ENCODE measurements at places on chromosomes 2 and 18.

- no peak for DNase-seq
Observed at GRCh38 chr2:134621939-134622705, 96.7 kb downstream of the TMEM163 start.

DNA sequence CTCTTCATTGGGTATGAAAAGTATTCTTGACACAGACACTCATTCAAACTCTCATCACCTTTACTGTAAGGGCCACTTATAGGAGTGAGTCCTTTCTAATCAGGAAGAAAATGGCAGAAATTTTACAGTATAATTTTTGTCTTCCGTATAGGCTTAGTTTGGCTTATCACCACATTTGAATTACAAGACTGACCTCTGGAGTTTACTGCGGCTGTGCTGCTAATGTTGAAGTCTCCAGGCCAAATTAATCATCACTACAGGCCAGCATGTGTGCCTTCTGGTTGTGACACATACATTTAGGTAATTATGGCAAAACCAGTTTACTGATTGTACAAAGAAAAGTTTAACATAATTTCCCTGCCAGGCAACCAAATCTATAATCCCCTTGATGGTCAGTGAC, 753.6 kb upstream of the GCFC2 start:
- DNase-seq, result no peak

DNA sequence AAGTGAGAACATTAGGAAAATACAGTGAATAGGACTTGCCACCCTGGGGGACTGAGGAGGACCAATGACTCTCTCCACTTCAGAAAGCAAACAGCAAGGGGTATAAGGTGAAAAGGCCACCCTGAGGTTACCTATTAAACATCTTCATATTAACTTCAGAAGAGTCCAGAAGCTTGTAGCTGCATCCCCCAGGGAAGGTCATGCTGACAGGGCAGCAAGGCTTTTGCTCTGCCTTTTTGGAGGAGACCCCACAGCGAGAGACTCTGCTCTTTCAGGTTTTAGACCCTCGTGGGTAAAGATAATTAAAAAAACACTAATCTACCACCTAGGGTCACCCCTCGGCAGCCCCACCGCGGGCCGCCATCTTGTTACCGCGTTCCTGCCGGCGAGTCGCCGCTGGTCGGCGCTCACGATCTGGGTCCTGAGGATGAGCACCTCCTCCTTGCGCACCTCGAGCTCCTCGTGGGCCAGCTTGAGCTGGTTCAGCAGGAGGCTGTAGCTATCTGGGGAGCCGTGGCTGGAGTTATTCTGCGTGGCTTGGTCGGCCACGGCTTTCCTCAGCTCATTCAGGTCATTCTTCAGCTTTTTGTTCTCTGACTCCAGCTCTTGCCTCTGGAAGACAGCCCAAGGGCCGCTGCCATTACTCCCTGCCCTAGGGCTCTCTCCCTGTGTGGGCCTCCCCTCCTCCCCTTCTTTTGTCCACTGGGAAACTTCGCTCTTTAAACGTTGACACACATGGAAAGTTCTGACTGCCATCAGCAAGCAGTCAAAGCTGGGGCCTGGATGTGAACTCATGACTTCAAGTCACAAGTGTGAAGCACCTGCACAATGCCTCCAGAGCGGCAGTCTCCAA, 50.7 kb upstream of the ACAA2 start:
- no peak for DNase-seq

DNA sequence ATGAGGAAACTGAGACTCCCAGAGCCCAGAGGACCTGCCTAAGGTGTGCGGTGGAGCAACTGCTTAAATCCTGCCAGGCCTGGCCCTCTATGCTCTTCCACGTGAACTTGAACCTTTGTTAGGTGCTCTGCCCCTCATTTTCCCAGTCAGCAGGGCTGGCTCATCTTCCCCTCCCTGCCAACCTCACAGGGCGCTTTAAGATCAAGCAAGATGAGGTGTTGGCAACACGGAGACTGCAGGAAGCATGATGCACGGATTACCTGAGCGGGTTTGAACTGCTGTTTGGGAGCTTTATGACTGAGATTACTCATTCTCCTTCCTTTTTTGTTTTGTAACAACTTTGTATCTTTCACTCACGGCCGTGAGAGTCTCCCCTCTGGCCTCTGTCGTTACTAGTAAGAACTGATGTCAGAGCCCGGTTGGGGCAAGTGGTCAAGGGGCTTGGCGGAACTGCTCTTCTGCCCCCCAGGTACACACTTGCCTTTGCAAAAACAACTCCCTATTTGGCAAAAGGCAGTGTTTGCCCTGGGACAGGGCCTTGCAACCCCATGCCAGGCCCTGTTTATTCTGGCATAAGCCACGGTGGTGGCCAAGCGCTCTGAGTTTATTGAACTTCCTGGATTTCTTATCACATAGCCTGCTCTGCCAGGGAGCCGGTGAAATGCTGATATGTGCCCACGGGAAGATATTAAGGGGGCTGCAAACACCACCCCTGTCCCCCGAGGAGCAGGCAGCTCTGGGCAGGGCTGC, 127.8 kb downstream of the INHBB start:
- DNase-seq, result no peak

DNA sequence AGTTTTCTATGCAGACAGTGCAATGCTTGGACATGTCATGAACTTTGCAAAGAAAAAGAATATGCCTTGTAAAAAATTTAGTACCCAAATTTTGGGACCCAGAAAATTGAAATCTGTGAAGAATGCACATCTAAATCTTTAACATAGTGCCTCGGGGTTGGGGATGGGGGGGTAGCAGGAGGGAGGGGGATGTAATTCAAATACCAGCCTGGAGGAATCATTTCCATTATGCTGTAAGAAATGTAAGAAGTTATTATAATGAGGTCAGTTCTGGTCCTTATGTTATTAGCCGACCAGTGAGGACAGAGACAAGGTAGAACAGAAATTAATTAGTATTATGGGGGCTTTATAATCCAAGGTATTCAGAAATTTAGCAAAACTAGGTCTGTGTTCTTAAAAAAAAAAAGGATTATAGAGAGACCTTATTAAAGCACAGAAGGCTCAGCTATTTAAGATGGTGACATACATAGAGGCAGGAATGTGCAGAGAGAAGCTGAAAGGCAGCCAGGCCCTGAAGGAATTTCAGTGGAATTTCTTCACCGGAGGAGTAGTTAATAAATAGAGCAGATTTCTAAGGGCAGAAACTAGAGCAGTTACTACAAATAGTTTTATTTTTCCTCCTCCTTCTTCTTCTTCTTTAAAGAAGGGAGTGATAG, 89.0 kb upstream of the RBMS1 start:
- no peak for DNase-seq

DNA sequence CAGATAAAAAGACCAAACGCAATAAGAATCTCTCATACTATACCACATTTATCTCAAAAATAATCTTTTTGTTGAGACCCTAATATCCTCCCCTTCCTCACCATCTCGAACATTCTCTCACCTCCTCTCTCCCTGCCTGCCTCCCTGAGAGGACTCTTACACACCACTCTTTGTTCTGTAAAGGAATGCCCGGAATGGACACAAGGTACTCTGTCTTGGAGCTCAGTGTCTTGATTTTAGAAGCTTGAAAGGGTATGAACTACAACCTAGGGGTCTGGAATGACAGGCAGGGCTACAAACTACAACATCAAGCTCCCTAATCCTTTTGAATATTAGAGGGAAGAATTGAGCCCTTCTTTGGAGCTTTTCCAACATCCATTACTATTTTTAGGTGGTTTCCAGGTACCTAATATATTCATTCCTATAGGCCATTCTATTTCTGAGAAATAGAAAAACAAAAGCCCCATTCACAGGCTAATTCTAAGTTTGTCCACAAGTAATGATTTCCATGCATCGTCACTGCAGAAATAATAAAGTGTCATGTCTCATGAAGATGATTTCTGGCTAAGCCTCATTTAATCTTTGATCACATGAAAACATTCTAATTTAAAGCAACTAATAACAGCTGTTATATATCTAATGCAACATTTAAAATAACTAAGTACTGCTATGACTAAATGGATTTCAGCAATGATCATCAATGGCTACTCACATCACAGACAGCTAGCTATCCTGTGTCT, 60.6 kb downstream of the LRP2 start:
- no peak for DNase-seq

GRCh38 chr18:26656944-26657536, 108.7 kb upstream of the KCTD1 start:
- peak; percentile 73 for DNase-seq

GRCh38 chr2:158313734-158314133, 142.8 kb downstream of the CCDC148 start:
- no peak for DNase-seq

DNA sequence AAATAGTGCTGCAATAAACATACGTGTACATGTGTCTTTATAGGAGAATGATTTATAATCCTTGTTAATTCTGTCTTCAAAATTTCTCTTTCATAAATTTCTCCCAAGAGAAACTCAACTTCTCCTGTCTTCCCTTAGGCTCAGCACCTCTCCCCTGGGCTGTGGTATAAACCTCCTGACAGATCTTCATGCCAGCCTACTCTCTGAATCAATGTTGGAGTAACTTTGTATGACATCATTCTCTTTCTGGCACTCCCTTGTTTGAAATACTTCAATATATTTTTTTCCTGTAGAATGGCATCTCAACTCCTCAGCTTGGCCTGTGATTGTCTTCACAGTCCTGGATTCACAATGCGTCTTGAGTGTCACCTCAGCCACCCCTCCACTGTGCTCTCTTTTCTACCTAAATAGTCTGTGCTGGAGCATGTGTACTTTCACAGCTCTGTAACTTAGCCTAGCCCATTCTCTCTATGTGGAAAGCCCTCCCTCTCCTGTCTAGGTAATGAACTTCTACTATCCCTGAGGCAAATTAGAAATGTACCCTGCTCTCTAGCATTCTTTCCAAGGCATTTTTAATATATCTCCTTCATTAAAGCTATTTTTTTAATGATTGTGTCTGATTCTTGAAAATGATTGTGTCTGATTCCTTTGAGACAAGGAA, 649.9 kb upstream of the FANCL start:
- DNase-seq, result peak; percentile 49

DNA sequence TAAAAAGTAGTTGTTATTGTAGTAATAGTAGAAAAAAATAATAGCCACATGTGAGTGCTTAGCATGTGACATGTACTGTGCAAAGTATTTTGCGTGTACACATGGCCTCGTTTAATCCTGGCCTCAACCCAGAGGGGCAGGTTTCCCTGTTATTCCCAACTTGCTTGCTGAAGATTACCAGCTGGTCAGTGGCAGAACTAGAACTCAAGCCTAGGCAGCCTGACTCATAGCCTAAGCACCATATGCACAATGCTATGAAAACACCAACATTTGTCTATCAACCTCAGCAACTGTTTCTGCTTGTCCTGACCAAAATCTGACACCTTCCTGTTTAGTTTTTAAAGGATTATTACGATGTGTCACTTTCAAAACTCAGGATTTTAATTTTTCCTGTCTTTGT, 234.9 kb upstream of the SMAD7 start:
- DNase-seq, result no peak

DNA sequence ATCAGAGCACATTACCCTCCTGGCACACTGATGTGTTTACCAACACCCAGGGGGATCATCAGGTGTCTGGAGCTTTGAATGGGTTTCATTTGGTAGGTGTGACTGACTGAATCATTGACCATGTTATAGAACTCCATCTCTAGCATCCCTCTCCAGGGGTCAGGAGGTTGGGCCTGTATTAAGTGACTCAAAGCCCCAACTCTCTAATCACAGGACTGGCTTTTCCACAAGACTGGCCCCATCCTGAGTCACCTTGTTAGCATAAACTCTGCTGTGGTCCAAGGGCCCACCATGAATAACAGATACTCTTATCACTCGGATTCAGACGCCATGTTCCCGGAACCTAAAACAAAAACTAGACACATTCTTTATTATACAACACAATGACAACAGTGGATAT, 125.9 kb upstream of the NDUFV2 start:
- no peak for DNase-seq

- no peak for DNase-seq
Observed at GRCh38 chr2:98356729-98357128, 10.5 kb downstream of the CNGA3 start.

- no peak for DNase-seq
Observed at GRCh38 chr2:215283221-215283620, 28.6 kb upstream of the ATIC start.

DNA sequence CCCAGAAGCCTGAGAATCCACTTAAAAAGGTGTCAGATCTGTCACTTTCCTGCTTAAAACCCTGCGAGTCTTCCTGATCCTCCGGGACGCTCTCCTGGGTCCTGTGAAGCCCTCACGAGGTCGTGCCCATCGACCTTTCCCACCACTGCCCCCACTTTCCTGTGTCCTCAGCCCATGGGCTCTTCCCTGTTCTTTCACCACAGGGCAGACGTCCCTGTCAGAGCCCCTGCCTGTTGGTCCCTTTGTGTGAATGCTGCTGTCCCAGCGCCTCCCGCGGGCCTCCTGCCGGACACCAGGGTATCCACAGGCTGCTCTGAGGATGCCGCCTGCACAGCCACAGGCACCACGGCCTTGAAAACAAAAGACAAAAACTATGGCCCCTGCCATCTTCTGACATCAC, 125.6 kb downstream of the TMEM18 start:
- no peak for DNase-seq

- DNase-seq, result no peak
Observed at GRCh38 chr18:73283788-73284187, 416.0 kb upstream of the NETO1 start.

DNA sequence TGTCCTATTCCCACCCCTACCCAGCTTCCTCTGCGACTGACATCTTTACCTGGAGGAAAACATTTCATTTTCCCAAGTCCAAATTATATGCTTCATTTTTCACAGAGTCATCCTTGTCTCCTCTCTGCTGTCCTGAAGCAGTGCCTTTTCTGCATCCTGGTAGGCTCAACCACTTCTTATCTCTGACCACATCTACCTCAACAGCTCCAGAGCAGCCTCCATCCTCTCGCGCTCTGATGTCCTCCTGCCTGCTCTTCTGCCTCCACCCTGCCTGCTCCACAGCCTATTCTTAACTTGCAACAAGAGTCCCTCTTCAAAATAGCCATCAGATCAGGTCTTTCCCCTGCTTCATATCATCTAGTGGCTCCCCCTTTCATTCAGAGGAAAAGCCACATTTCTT, 457.1 kb downstream of the PARD3B start:
- peak; percentile 37 for DNase-seq

- DNase-seq, result no peak
Observed at GRCh38 chr2:70111752-70112591, 24.7 kb downstream of the PCBP1 start.

DNA sequence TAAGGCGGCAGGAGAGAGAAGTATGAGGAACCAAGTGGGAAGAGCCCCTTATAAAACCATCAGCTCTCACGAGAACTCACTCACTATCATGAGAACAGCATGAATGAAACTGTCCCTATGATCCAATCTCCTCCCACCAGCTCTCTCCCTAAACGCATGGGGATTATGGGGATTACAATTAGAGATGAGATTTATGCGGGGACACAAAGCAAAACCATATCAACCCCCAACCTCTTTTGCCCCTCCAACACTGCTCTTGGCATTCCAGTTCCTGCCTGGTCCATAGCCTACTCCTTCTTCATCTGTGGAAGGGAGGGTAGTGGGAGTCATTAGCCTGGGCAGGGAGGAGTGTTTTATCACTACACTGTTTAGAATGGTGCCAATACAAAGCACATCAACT, 1.4 kb upstream of the EHD3 start:
- no peak for DNase-seq

- peak; percentile 37 for DNase-seq
Observed at GRCh38 chr18:49178736-49179135, 228.0 kb upstream of the SMAD7 start.
